ENCODE measurements at places on chromosomes 12 and 14.

DNA sequence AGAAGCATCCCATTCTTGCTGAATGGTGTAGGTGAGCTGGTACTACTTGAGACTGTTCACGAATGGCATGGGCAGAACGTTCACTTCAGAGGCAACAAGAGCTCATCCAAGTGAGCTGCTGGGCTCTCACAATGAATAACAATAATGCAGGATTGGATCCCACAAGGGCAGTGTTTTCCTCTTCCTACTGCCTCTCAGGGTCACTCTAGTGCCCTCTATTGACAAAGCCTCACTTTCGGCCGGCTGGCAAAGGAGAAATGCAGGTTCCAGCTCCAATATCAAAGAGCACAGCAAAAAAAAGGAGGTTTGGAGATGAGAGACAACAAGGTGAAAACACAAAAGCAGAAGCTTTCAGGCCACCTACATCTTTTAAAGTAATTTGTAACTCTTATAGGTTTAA, 74.6 kb upstream of the MYF6 start:
- no peak for DNase-seq

- DNase-seq, result no peak
These were observed 151.4 kb upstream of the SSTR1 start for GRCh38 chr14:38056270-38056669.

GRCh38 chr12:112798048-112798760, 6.7 kb downstream of the RPH3A start:
- DNase-seq, result no peak

GRCh38 chr12:111638556-111638955, 39.4 kb upstream of the ATXN2 start:
- no peak for DNase-seq

GRCh38 chr12:1966561-1967226, 37.6 kb downstream of the DCP1B start:
- no peak for DNase-seq

DNA sequence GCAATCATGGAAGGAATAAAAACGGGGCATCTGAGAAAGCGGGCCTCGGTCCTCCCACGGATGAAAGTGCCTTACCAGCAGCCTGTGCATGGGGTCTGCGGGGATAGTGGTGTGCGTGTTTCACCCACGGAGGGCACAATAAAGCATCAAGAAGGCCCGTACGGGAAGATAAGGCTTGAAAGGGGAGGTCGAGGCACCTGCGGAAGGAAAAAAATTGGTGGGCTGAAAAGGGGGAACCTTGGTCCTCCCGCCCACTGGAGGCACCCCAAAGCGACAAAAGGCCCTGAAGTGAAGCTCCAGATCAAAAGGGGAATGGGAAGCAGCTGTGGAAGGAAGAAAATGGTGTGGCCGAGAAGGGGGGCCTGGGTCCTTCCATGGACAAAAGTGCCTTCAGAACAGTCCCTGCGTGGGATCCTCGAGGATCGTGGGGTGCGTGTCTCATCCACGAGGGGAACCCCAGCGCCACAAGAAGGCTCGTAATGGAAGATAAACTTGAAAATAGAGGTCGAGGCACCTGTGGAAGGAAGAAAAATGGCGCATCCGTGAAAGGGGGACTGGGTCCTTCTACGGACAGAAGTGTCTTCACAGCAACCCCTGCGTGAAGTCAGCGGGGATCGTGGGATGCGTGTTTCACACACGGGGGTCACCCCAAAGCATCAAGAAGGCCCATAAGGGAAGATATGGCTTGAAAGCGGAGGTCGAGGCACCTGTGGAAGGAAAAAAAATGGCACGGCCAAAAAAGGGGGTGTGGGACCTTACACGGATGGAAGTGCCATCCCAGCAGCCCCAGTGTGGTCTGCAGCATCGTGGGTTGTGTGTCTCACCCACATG, 276.9 kb downstream of the ALG10 start:
- no peak for DNase-seq
